ENCODE measurements at places on chromosomes 3 and 15. TPM values are rescaled to one million over a fixed set of nuclear protein-coding genes. Genes with fewer than 3 reads are reported as not detected.

MORC1 gene
- not detected for total RNA-seq

GRCh38 chr3:6216135-6217026, 644.5 kb upstream of the GRM7 start:
- DNase-seq, result no peak

MKRN3 gene
- not detected for total RNA-seq

SLC51A gene
- total RNA-seq, result not detected

- DNase-seq, result no peak
Observed at GRCh38 chr3:146052056-146052790, 108.8 kb downstream of the PLOD2 start.

GOLGA8Q gene
- total RNA-seq, result 2.3 TPM

TRIM59 gene
- total RNA-seq, result 61.7 TPM

RAD18 gene
- 3.9 TPM for total RNA-seq

- no peak for DNase-seq
Observed at GRCh38 chr3:45440562-45440961, 52.2 kb downstream of the LARS2 start.

SMAD3 gene
- total RNA-seq, result 26.4 TPM

GRCh38 chr3:70702132-70702531, 389.7 kb upstream of the MDFIC2 start:
- DNase-seq, result no peak

AHSG gene
- total RNA-seq, result not detected

- no peak for DNase-seq
Observed at GRCh38 chr15:92520914-92521623, 127.4 kb downstream of the ST8SIA2 start.

- DNase-seq, result no peak
Observed at GRCh38 chr15:37015451-37015850, 84.9 kb downstream of the MEIS2 start.

GRCh38 chr3:69669070-69669469, 70.2 kb upstream of the MITF start:
- peak; percentile 59 for DNase-seq

FANCD2OS gene
- not detected for total RNA-seq

- no peak for DNase-seq
Observed at GRCh38 chr3:172099495-172099808, 60.1 kb downstream of the FNDC3B start.

DLEC1 gene
- not detected for total RNA-seq

NMNAT3 gene
- 73.6 TPM for total RNA-seq

DNA sequence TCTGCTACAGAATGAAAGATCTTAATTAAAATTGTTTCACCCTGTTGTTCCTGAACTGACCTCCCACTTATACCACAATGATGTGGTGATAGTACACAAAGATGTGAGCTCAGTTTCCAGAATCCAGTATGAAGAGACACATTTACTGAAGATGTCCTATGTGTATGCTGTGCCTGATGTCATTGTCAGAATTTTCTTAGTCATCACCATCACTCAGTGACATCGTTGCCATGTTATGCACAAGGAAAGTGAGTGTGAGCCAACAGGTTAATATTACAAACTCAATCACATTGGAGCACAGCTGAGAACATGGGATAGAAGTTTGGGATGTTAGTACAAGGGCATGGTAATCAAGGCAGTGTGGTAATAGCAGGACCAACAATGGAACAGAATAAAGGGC, 199.7 kb upstream of the CHRNA7 start:
- no peak for DNase-seq

DNA sequence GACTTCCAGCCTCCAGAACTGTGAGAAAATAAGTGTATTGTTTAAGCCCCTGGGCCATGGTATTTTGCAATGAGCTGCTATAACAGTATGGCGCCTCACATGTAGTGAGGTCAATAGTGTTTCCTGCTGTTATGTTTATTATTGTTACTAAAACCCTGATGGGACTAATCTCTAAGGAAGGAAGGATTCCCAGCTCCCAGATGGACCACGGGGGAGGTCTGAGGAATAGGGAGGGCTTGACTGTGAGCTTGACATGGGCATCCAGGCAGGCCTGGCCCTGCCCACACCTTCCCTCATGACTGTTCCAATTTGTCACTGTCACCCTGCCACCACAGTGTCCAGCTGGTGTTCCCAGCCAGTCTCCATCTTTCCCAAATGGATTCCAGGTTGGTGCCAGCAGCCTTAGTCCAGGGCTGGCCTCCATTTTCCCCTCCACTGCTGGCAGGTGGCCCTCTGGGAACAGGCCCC, 14.5 kb upstream of the SLC41A3 start:
- no peak for DNase-seq

PP2D1 gene
- total RNA-seq, result not detected

DNAH1 gene
- 1.0 TPM for total RNA-seq

GRCh38 chr3:196883361-196883760, 15.6 kb downstream of the SENP5 start:
- DNase-seq, result no peak

DNA sequence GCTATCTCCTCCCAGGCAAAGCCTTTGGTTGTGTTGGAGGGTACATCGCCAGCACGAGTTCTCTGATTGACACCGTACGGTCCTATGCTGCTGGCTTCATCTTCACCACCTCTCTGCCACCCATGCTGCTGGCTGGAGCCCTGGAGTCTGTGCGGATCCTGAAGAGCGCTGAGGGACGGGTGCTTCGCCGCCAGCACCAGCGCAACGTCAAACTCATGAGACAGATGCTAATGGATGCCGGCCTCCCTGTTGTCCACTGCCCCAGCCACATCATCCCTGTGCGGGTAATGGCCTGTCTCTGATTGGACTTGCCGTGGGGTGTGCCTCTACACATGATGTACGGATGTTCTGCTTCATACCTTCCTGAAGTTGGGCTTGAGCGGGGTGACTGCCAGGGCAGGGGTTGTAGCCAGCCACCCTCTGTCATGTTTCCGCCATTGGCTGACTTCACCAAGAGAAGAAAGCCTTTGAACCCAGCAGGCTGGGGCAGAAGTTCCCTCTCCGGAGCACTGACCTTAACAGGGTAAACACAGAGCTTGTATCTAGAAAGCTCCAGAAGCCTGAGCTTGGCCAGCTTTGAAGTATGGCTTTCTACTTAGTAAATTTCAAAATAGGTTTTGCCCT, 13.4 kb downstream of the ALAS1 start:
- no peak for DNase-seq

TEX9 gene
- 14.6 TPM for total RNA-seq

DNA sequence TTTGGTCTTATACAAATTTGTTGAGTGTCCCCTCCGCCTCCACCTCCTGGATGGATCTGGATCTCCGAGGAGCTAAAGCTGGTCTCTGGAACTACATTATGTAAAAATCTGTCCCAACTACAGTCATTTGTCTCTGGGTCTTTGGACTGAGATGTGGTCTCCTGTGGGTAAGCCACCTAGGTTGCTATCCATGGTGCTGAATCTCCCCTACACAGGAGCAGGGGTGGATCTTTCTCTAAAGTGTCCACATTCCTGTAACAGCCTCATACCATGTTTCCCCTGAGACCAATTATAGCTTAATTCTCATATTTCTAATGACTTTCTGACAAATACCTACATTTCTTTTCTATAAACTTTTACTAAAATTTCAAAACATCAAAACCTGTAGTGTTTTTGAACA, 625.8 kb downstream of the TAFA4 start:
- DNase-seq, result peak; percentile 9
